ENCODE measurements at places on chromosomes 12 and 14.

DNA sequence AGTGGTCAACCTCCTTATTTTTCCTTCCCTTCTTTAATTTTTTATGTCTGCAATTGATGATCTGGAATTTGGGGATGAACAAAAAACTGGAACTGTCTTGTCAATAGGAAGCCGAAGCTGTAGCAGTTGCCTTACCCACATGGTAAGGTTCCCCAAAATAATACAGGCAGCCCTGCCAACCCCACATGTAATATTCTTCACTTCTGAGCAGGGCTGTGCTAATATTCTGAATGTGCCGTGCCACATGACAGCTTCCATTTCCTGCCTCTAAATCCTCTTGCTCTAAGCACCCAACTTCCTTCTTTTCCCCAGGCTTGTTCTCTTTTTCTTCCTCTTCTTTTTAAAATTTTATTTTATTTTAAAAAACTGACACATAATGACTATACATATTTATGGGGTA is 39.6 kb downstream of the GPATCH2L start:
- DNase-seq = no peak

DNA sequence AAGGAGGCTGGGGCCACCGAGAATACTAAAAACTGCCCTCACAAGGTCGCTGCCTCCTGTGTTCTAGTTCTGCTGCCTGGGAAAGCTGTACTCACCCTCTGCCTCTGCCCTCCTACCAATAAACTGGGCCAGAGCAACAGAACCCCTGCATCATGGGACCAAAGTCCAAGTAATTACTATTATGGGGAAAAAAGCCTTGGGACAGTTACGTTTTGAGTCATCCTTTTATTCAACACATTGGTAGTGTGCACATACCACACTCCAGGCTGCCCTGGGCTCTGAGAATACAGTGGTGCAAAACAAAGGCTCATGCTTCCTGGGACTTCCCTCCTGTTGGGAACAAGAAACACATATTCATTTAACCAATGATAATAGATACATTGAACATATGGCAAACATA is 49.0 kb downstream of the CACNA1C start:
- DNase-seq = no peak

- DNase-seq = no peak
Measured at GRCh38 chr12:97309921-97310320, 152.7 kb upstream of the RMST start.

GRCh38 chr14:69152902-69153151 is at the start of gene DCAF5:
Gene DCAF5 (minus strand): TSS chr14:69153119. CDS start chr14:69152978, 141 bp downstream.
- DNase-seq = peak; percentile 85

DNA sequence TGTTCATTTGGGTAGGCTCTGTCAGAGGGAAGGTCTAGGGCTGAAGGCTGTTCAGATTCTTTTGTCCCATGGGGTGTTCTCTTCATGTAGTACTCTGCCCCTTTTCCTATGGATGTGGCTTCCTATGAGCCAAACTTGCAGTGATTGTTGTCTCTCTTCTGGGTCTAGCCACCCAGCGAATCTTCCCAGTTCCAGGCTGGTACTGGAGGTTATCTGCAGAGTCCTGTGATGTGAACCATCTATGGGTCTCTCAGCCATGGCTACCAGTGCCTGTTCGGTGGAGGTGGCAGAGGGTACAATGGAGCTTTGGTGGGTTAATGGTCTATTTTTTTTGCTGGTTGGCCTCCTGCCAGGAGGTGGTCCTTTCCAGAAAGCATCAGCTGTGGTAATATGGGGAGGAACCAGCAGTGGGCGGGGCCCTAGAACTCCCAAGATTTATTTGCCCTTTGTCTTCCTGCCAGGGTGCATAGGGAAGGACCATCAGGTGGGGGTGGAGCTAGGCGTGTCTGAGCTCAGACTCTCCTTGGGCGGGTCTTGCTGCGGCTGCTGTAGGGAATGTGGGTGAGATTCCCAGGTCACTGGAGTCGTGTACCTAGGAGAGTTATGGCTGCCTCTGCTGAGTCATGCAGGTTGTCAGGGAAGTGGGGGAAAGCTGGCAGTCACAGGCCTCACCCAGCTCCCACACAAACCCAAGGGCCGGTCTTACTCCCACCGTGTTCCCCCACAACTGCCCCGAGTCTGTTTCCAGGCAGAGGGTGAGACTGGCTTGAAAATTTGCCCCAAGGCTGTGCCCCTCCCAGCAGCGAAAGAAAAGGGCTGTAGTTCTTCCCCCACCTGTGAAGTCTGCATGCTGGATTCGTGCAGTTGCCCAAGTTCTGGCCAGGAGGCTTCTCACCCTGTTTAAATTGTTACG is 17.5 kb downstream of the MTRFR start:
- no peak for DNase-seq

GRCh38 chr14:36221112-36221511 is 44.6 kb upstream of the PTCSC3 start:
- DNase-seq = no peak

DNA sequence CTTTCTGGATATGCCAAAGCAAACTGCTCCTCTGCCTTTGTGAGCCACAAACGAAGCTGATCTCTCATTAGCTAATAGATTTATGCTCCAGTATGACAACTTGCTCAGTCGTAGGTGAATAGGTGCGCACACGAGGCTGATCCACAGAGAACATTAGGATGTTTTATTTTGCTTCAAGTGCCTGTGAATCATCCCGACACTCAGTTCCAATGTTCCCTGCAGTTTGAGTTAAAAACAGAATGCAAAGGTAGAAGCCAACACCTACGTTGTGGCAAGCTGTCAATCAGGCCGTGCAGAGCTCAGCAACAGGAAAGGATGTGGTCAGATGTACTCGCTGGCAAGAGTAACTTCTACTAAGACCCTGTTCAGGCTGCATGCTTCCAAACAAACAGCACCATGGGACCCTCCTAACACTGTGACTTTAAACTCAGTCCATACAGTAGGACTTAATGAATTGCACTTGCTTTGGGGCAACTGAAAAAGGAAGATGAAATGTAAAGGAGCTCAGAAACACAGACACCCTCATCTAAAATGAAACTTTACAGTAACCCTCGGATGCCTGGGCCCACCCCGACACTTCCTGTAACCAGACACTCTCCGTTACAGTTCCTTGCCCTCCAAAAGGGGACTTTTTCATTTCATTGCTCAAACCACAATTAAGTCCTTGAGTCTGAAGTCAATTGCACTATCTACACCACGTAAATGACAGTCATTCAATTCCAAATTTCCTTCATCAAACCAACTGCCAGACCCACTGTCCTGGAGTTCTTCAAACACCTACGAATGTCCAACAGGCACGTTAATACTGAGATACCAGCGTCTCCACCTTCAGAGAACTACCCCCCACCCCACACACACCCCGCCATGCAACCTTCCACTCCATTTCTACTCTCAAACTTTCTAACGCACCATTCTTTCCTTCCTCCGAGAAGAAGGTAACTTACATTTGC is 1.6 kb downstream of the CCDC88C start:
- DNase-seq = peak; percentile 42

DNA sequence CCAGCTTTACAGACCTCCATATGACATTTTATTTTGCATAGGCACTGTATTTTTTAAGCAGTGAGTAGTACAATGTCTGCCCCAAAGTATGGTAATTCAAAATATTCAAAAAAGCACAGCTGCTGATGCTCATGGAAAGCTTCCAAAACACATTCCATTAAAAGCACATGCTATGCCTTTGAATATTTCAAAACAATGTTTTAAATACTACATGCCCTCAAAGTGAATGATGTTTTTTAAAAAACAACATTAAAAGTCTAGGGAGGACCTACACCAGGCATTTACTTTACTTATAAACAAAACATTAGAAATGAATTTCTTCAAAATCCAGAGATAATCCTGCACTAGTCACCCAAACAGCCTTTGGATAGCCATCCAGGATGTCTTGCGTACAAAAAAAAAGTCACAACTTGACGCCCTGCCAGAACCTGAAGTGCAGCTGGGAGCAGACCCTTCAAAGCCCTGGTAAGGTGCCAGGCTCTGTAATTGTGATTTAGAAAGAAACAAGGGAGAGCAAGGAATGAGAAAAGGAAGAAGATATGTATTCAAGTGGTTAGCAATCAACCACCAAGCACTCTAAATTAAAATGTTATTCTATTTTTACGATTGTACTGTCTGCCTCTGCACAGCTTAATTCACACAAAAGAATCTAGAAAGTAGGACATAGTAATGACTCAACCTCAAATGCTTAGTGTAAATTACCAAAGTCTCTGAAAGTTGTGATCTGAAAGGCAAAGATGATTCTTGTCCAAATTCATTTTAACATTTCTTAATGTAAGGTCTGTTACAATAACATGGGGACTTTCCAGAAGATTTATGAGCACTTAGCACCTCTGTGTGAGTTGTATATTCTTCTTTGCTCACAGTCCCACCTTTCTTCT is 31.9 kb downstream of the CEP83 start:
- DNase-seq = no peak

GRCh38 chr12:42444192-42444943 is 118.4 kb downstream of the PPHLN1 start:
- DNase-seq = no peak

GRCh38 chr14:79924551-79924950 is 286.8 kb downstream of the DIO2 start:
- DNase-seq = no peak

DNA sequence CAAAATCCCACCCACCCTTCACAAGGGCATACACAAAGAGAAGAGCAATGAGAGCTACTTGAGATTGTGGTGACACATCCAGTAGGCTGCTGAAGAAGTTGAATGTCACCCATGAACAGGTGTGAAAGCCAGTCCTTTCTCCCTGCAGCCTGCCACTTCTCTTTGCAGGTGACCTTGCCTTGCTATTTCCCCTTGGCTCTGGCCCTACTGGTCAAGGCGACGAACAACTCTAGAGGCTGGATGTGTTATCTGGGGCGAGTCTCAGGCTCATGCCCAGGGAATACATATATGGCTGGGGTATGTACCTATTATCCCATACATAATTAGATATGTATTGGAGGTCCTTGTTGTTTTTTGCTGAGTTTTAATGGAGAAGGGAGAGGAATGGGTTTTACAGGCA is 70.2 kb upstream of the EGLN3 start:
- DNase-seq = no peak

- peak; percentile 53 for DNase-seq
Measured at GRCh38 chr12:131608740-131609690, 101.9 kb upstream of the SFSWAP start.

DNA sequence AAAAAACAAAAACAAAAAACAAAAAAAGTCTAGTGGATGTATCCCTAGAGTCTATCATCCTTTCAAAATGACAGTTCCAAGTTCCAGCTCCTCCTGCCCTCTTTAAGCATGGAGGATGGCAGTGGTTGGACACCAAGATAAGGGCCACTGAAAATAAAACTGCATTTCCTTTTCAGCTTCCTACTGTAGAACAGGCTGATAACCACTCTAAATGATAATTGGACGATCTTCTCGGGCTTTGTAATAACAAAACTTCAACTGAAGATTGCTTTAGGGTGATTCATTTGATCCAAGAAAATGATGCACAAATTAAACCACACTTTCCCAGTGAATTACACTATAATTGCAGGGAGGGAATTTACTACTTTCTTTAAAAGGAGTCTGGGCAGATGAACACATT is 42.2 kb upstream of the CRACR2A start:
- DNase-seq = no peak

- DNase-seq = no peak
Measured at GRCh38 chr12:88188180-88188579, 46.1 kb downstream of the TMTC3 start.

DNA sequence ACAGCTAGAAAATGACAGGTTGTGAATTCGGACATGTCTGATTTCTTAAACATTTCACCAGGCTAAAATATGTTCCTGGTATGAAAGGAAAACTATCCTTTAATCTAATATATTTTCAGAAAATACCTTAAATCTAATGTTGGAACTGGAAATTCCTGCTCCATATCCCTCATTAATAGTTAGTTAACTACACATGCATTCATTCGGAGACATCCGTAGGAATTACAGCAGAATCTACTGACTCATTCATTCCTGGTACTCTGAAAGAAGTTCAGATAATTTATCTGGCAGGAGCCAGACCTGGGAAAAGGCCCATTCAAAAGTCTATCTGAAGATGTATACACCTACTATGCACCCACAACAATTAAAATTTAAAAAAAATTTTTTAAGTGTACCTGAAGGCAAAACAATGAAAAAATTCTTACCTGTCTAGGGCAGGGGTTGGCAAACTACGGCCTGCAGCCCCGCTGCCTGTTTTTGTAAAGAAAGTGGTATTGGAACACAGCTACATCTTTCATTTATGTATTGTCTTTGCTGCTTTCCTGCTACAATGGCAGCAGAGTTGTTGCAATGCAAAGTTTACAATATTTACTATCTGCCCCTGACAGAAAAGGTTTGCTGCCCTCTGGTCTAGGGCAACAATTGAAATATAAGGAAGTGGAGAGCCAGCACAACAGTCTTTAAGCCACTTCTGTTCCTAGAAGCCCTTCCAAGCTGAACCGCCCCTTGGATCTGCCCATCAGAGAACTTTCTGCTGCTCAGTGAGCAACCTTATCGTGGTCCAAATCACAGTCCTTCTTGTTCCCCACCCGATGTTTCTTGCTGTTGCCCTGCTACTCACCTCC is 17.9 kb upstream of the NFYB start:
- DNase-seq = no peak

DNA sequence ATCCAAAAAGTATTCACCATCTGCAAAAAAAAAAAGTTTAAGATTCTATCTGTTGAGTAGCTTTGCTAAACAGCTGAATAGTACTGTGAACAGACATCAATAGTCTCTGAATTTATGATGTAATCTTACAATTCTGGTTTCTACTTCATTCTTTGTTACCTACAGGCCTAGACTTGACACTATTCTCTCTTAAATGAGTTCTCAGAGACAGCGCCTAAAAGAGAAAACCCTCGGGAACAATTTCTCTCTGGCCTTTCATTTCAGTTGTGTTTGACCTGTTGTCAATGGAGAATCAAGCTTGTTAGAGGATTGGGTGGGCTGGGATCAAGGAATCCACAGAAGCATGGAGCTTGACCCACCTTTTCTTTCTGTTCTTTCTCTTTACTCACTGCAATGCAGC is 5.9 kb upstream of the TWF1 start:
- no peak for DNase-seq

DNA sequence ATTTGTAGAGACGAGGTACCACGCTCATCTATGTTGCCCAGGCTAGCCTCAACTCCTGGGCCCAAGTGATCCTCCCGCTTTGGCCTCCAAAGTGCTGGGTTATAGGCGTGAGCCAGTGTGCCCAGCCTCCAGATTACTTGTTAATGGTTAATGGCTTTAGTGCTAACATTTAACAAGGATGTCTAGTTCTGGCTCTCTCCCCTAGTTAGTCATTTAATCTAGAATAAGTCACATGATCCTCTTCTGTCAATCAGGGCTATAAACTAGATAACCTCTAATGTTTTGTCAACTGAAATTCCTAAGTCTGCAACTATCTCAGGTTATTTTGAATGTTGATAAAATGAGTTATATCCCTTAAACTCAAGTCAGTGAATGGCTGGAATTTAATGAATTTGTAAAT is 15.7 kb downstream of the ACTR6 start:
- DNase-seq = no peak

GRCh38 chr14:37194698-37195097 is 3.0 kb upstream of the MIPOL1 start:
- no peak for DNase-seq

- peak; percentile 72 for DNase-seq
Measured at GRCh38 chr14:66070542-66071319, 415.4 kb upstream of the CCDC196 start.

Data from stimulated activated CD4-positive, alpha-beta T cell treated with anti-CD3 and anti-CD28 coated beads, Interleukin-1b, Interleukin-23, amount 100 ng/mL, for 4 hours (primary cell).